ENCODE measurements at places on chromosomes 7 and 10. TPM values are rescaled to one million over a fixed set of nuclear protein-coding genes. Genes with fewer than 3 reads are reported as not detected.

The LRRC18 gene
- total RNA-seq: not detected

The ZNF467 gene
- total RNA-seq: 15.3 TPM

The NACAD gene
- 8.4 TPM for total RNA-seq

The SH2D4B gene
- total RNA-seq: not detected

The NPS gene
- total RNA-seq: not detected

The SLC13A1 gene
- total RNA-seq: not detected

The SPDYE5 gene
- not detected for total RNA-seq

GRCh38 chr10:35781643-35782035, 139.5 kb upstream of the FZD8 start:
- DNase-seq: no peak
- H3K4me1 ChIP-seq: no peaks in the 10 kb centered on the region
- H3K27ac ChIP-seq: no peak overlapping the region
- H3K4me3 ChIP-seq: no peak overlapping the region
- no peaks in the 10 kb centered on the region for H3K27me3 ChIP-seq

DNA sequence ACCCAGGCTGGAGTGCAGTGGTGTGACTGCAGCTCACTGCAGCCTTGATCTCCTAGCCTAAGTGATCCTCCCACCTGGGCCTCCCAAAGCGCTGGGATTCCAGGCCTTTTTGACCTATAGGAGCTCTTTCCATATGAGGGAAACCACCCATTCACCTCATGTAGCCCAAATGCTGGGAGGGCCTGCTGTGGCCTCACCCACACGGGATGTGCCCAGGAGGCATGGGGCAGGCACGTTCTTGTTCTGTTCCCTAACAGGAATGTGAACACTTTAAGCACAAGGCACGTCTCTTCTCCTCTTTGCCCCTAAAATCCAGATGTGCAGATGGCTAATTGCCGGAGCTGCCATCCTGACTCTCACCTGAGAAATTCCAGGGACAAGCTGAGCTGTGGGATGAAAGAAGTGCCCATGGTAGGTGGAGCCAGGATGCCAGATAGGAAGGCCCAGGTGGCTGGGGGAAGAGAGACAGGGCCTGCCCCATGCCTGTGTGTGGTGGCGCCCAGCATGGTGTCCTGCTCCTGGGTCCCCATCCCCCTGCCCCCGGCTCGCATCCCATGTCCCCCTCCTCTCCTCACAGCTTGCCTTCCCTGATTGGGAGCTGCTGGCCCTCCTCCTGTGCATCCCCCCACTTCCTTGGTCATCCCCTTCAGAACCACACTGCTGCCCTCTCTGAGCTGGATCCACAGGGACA, 17.3 kb downstream of the CAMK2B start:
- no peak overlapping the region for H3K4me3 ChIP-seq
- no peak overlapping the region for H3K27ac ChIP-seq
- no peak for DNase-seq
- no peaks in the 10 kb centered on the region for H3K36me3 ChIP-seq

- peaks cover 16% of the 10 kb centered on the region for H3K4me1 ChIP-seq
- H3K27me3 ChIP-seq: no peaks in the 10 kb centered on the region
- H3K27ac ChIP-seq: no peak overlapping the region
Measured at GRCh38 chr10:124152139-124153022, 59.0 kb upstream of the CHST15 start.
